ENCODE measurements at places on chromosomes 3 and 15.
A peak's percentile ranks its signal among the peaks of the same experiment; 100 is the strongest.

DNA sequence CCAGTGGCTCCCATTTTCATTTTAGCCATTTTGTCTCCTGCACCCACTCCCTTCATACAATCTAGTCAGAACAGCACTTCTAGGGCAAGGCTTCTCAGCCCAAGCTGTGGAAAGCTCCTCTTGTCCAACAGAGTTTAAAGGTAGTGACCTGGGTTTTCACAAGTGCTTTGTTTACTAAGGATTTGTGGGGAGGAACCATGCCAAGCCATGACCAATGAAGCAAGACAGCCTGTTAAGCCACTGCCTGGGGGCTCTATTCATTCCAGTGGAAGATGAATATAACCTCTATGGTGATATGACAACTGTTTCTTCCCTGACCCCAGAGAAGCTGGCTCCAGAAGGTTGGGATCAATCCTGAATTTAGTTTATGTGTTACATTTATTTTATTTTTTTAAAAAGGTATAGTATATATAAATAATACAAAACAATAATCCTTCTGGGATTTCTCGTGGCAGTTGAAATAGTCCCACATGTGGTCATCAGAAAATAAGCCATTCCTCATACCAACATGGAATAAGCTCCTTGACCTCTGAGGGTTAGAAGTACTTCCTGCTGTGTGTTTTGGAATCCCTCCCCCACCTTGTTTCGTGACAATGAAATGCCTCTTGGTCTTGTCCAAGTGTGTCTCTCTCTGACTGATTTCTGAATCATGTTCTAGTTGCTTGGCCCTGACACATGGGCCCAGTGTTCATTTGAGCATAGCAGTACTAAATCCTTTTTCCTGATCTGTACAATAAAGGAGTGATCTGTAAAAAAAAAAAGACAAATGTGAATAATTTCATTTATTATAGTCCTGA, 13.3 kb upstream of the THUMPD3 start:
- no peak for DNase-seq

GRCh38 chr3:47475570-47476329, at the start of gene SCAP:
Gene SCAP (minus strand): TSS chr3:47475941. CDS start chr3:47442993, 32,948 bp downstream.
- DNase-seq, result peak; percentile 98

DNA sequence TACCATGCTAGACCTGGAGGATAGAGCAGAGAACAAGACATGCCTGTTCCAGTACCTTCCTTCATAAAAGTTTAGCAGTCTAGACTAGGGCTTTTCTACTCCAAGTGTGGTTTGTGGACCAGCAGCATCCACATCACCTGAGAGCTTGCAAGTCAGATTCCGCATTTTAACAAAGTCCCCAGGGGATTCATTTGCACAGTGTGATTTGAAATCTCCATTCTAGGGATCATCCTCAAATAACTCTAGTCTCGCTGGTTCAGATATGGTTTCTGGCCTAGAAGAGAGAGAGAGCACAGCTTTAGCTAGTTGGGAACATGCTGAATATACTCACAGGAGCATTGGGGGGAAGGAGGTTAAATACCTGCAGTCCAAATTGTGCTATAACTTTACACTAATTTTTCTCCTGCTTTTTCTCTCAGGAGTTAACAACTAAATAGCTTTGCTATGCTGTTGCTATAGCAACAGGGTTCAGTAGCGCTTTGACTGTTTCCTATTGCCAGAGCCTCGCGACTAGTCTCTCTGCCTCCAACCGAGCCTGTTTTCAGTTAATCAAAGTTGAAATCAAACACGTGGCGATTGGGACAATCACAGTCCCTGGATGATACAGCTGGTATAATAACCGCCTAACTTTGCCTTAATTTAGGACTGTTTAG, 64.0 kb upstream of the RASGRF1 start:
- DNase-seq, result no peak

GRCh38 chr3:132348531-132348930, 31.3 kb downstream of the ACP3 start:
- no peak for DNase-seq

DNA sequence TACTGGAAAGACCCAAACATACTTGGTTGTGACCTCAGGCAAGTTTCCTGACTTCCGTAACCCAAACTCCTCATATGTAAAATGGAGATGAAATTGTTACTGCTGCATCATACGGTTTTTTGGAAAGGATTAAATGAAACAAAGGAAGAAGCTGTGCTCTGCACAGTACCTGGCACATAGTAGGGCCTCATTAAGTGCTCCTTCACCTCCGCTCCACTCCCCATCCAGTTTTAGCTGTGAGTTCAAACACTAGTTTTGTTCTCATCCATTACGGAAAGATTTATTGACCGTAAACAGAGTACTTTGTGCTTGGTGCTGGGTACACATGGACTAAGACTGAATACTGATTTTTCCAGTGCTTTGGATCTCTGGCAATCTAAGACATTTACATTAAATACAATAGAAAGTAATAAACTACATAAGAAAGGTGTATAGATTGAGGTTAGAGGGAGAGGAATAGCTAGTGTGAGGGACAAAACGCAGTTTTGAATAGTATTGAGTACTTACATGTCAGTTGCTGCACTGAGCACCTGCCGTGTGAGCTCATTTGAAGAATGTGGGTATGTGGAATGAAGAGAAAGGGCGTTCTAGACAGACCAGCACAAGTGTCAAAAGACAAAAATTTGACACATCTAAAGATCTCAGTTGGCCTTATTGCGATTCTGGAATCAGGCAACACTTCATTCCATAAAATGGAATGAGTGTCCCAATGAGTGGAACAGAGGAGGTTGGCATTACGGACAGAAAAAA, 594 bp upstream of the ICE2 start:
- no peak for DNase-seq

- no peak for DNase-seq
These were observed 154.7 kb upstream of the GOLIM4 start for GRCh38 chr3:168250415-168250861.

DNA sequence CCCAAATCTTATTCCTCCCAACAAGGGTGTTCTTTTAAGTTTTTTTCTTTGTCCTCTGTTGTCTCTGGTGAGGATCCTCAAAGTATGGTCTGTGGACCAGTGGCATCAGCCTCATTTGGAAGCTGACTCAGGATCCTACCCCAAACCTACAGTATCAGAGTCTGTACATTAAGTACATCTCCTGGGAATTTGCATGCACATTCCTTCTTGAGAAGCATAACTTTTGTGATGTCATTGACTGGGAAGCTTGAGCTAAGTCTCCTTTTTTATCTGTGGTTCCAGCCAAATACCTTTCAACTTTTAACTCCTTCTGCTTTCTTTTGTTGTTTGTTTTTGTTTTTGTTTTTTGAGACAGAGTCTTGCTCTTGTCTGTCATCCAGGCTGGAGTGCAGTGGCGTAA, 40.5 kb downstream of the ARMC8 start:
- DNase-seq, result no peak

- DNase-seq, result no peak
These were observed 50.9 kb downstream of the CEP63 start for GRCh38 chr3:134536781-134537180.

DNA sequence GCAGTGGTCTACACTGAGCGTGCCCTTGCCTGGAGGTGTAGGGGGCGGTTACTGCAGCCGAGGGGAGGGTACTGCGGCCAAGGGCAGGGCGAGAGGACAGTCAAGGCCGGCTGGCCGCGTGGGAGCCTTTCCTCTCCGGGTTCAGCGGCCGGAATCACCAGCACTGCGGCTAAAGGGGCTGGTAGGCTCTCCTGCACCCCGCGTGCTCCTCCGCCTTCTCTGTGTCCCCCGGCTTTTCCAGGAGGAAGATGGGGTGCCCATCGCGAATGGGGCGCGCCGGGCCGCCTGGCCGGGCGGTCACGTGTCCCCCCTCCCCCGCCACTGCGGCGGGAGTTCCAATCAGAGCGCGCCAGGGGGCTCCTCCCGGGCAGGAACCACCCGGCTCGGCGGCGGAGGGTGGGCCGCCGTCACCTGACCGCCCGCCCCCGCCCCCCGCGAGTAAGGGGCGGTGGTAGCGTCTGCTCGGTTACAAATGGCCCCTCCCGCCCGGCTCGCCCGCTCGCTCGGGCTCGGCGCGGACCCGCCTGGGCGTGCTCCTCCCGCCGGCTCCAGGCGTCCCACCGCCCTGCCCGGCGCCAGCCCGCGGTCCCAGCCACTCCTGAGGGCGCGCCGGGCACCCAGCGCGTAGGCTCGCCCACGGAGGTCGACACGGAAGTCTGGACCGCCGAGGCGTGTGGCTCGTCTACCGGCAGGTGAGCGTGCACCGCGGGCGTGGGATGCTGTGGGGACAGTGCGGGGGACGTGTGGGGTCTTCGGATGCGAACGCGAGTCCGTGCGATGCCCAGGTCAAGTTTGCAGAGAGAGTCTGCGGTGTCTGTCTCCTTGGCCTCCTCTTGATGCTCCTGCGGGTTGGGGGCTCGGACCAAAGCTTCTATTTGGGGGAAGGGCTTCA, 242.6 kb upstream of the TOPAZ1 start:
- DNase-seq, result no peak

- DNase-seq, result no peak
These were observed 461 bp downstream of the PCYT1A start for GRCh38 chr3:196287090-196287439.

DNA sequence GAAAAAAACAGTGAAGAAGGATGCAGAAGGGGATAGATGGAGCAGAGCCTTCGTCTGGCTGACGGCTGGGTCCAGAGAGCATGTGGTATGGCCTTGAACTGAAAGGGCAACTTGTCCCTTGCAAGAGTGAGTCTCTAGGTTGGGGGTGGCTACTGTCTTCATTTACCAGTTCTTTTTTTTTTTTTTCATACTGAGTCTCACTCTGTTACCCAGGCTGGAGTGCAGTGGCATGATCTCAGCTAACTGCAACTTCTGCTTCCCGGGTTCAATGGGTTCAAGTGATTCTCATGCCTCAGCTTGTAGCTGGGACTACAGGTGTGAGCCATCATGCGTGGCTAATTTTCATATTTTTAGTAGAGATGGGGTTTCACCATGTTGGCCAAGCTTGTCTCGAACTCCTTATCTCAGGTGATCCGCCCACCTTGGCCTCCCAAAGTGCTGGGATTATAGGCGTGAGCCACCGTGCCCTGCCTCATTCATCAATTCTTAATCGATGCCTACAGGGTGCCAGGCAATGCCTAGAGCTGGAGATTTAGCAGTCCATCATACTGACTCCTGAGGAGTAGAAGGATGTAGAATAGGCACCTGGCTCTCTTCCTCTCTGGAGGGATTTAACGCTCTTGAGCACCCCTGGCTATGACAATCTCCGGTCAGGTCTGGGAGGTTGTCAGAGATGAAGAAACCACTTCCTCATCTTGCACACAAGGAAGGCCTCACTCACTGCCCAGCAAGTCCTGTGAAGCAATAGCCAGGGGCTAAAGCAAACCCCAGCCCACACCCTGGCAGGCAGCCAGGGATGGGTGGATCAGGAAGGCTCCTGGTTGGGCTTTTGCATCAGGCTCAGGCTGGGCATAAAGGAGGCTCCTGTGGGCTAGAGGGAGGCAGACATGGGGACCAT, at the start of gene CAMP:
Gene CAMP, plus strand, starts transcription at position 880 of the 898 bp plus-strand sequence. Its CDS starts 17 bp downstream, at position 897.
- no peak for DNase-seq

DNA sequence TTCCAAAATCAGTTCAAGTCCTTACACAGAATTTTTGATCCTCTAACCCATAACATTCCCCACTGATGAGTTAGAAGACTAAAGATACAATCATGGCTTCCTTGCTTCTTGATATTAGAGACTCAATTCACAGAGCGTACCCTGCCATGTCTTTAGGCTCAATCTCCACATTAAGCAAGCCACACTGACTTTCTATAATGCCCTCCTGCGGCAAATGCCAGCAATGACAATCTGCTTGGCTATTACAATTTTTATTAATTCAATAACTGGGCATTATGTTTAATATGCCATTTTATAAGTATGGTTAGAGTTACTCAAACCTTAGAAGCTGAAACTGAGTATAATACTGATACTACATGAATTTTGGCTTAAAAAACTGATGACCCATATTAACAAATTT, 479.7 kb upstream of the NR2F2 start:
- no peak for DNase-seq

DNA sequence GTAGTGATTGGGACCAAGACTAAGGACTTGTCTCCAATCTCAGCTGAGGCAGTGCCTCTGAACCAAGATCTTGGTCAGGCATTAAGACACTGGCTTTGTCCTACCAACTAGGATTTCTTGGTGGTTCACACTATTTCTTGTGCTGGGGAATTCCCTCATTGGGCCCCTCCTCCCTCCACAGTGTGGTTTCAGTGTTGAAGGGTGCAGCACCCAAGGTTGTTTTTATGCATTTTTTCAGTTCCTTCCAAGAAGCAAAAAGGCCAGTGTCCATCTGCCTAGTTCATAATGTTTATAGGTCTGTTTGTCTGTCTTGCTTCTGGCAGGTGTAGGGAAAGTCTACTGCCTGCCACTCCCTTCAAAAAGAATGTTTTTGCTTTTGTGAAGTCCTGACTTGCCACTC, 10.6 kb upstream of the ITPKA start:
- DNase-seq, result peak; percentile 55

- no peak for DNase-seq
These were observed 139.1 kb downstream of the RTP4 start for GRCh38 chr3:187507266-187507665.

- DNase-seq, result no peak
These were observed 113.3 kb downstream of the IL20RB start for GRCh38 chr3:137071104-137071503.

DNA sequence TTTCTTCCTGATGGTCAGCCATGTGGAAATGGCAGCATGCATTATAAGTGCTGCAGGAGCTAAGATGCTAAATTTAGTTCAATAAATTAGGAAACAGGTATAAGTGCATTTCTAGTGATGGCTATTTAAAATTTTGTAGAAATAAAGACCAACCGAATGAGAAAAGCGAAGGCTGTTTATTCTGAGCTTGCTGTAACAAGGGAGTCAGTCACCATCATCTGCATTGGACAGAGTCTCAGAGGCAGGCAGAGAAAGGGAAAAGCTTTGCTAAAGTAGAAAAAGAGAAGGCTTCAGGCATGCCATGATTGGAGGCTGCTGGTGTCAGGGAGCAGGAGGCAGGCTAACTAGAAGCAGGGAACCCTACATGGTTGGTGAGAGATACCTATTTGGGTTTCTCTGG, 451.0 kb downstream of the EDEM1 start:
- DNase-seq, result no peak

DNA sequence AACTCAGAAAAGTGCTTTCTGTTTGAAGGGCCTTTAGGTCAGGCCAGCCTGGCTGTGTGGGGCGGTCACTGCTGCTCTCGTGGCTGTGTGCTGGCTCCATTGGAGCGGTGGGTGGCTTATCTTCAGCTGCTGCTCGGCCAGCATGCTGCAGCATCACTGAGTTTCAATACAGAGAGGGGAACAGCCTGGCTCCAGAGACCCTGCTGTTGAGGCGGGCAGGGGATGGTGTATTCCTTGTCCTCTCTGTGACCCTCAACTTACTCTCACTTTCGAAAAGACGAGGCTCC, 248.5 kb upstream of the ONECUT1 start:
- no peak for DNase-seq

- DNase-seq, result no peak
These were observed 311.5 kb downstream of the CACNA2D3 start for GRCh38 chr3:54433846-54434245.

GRCh38 chr3:98331329-98331728, 22.3 kb upstream of the OR5K4 start:
- DNase-seq, result no peak

DNA sequence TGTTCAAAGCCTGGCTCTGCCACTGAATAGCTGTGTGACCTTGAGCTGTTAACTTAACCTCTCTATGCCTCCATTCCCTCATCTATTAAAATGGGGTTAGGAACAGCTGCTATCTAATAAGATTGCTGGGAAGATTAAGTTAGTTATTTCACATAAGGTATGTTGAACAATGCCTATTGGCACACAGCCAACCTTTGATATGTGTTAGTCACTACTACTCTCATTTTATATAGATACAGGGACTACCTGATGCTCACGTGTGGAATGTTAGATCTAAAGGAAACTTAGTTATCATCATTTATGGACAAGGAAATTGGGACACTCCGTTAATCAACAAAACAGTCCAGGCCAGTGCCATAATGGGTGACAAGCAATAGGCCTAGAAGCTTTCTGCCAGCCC, 332.4 kb upstream of the PPP2R3A start:
- no peak for DNase-seq

- no peak for DNase-seq
These were observed 304.5 kb upstream of the SATB1 start for GRCh38 chr3:18729671-18730070.
